ENCODE measurements at places on chromosomes 4 and X.

GRCh38 chr4:154399259-154399974 is 92.2 kb downstream of the DCHS2 start:
- DNase-seq: no peak

GRCh38 chr4:113758372-113758771 is 3.2 kb downstream of the CAMK2D start:
- DNase-seq: no peak

DNA sequence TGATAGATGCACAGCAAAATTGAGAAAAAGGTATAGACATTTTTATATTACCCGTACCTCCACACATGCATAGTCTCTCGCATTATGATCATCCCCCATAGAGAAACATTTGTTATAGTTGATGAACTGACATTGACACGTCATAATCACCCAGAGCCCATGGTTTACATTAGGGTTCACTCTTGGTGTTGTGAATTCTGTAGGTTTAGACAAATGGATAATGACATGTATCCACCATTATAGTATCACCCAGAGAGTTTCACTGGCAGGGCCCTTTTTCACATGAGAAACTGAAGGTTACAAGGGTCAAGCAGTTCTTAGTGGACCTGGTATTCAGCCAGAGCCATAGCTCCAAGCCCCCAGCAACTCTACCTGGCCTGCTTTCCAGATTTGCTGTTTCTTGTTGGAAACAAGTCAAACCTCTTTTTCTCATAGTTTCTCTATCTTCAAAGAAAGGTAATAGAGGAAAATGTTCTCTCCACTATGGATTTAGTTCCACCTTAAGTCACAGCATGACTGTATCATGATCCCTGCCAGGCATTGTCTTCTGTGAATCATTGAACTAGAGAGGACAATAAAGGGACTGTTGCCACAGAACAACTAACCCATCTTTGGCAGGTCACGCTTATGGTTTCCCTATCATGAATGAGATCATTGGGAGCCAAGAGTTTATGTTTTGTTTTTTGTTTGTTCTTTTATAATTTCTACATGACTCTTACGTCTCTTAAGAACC is 64.0 kb downstream of the HHIP start:
- DNase-seq: no peak

GRCh38 chrX:40371376-40371775 is 209.4 kb upstream of the ATP6AP2 start:
- DNase-seq: no peak

- DNase-seq: no peak
Observed at GRCh38 chrX:25241461-25241860, 225.7 kb upstream of the ARX start.

All from stimulated activated CD8-positive, alpha-beta memory T cell treated with anti-CD3 and anti-CD28 coated beads, Interleukin-4, amount 100 ng/mL, for 1 hour (primary cell).